Activated CD4-positive, alpha-beta memory T cell treated with anti-CD3 and anti-CD28 coated beads for 36 hours (primary cell): ENCODE measurements at places on chromosomes 2 and 18. TPM values are rescaled to one million over a fixed set of nuclear protein-coding genes. Genes with fewer than 3 reads are reported as not detected.

- DNase-seq = peak; percentile 80
Observed at GRCh38 chr2:9779596-9780264, 63.5 kb upstream of the TAF1B start.

DNA sequence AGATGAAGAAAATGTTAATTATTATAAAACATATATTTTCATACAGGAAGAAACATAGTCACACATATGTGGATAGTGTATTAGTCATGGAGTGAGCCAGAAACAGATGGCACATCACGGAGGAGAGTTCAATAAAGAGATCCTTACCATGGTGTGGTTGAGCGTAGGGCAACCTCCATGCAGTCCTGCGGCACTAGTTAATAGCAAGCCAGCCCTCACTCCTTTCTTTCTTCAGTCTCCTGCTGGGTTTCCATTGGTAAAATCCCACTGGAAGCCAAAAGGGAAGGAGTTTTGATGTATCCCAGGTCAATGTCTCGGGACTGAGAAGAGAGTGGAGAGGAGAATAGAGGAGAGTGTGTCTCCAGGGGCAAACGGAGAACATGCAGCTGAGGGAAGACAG, 328.1 kb downstream of the NR4A2 start:
- DNase-seq = no peak

- no peak for DNase-seq
Observed at GRCh38 chr18:76098674-76099411, 396.2 kb downstream of the ZNF516 start.

DNA sequence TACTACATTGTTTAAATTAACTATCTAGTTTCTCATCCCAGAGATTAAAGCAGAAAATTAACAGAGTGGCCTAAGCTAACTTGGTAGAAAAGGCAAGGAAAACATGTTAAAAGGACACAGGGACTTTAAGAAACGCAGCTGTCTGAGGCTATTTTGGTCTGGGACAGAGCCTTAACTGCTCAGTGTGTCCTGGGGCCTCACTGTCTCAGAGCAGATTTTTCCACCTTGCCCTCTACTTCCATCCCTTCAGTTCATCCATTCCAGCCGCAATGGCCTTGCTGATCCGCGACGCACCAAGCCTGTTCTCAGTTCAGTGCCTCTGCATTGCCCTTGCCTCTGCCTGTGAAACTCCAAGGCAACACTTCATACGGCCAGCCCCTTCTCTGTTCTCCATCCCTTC, 114.9 kb upstream of the OSR1 start:
- no peak for DNase-seq

- no peak for DNase-seq
Observed at GRCh38 chr2:166163775-166164174, 36.0 kb upstream of the SCN1A start.

DNA sequence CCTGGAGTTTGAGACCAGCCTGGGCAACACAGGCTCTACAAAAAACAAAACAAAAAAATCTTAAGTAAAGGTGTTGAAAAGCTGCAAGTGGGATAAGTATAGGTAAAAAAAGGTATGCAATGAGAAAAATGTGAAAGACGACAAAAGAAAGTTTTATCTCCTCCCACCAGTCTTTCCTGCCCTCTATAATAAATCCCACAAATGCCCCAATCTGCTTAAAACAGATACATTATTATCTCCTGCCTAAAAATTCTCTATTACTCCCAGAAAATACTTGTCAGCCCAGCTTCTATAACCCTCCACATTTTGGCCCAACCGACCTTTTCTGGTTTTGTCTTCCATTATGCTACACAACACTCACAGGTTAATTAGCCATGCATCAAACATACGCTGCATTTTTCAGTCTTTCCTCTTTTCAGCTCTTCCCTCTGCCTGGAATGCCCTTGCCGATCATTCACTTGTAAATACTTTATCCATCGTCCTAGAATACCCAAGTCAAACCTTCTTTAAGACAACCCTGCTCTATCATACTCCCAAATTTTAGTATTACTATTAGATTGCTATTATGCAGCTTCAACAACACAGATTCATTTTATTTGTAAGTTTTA, 10.8 kb downstream of the ASXL2 start:
- DNase-seq = no peak

- DNase-seq = peak; percentile 16
Observed at GRCh38 chr2:219112651-219113338, 47.8 kb downstream of the NHEJ1 start.

DNA sequence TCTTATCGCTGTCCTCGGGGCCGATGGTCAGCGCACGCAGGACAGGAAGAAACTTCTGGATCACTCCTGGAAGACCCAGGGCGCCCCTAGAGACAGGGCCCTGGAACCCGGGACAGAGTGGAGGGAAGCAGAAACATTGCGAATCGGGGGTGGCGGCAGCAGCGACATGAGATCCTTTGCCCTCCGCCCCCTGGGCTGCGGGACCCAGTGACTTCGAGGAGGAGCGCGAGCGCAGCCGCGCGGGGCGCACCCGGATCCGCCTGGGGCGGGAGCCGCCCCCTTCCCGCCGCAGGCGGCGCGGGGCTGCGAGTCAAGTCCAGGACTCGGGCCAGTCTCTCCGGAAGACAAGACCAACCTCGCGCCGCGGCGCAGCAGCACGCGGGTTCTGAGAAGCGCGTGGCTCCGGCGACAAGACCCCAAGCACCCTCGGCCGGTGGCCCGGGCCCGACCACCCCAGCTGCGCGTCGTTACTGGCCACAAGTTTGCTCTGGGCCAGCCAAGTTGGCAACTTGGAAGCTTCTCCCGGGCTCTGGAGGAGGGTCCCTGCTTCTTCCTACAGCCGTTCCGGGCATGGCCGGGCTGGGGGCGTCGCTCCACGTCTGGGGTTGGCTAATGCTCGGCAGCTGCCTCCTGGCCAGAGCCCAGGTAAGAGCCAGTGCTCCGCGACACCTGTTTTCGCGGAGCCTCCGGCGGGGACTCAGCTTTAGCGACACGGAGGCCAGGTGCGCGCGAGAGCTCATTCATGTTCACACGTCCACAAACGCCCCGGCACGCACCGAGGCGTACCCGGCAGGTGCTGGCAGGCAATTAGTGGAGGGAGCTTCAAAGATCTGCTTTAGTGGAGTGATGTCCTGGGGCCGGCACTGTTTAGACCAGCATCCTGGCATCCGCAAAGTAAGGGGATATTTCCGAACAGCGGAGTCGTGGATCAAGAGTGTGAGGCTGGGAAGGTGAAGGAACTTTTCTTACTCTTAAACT, at the start of gene PTH2R:
TSS of gene PTH2R (plus strand) at position 319 of the 978 bp plus-strand sequence. CDS start at position 571, 252 bp downstream.
- no peak for DNase-seq

DNA sequence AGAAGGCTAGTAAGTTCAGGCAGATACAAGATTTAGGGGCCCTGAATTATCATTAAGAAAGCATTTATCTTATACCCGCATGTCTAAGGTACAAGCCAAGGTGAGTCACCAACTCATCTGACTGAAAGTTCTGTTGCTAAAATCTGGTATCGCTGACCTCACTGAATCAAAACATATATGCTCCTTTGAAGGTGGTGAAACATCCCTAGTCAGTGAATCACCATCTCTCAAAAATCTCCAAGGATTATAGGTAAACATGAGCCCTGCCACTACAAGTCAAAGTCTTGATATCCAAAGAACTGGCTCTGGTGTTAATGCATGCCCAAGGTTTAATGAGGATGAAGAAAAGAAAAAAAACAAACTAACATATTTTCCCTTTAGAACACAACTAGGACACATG, 43.5 kb downstream of the IRS1 start:
- DNase-seq = no peak

GRCh38 chr2:69914950-69915945, at the start of gene MXD1:
MXD1 (plus strand) TSS chr2:69915109; CDS start chr2:69915331, 222 bp downstream.
- DNase-seq = peak; percentile 31

DNA sequence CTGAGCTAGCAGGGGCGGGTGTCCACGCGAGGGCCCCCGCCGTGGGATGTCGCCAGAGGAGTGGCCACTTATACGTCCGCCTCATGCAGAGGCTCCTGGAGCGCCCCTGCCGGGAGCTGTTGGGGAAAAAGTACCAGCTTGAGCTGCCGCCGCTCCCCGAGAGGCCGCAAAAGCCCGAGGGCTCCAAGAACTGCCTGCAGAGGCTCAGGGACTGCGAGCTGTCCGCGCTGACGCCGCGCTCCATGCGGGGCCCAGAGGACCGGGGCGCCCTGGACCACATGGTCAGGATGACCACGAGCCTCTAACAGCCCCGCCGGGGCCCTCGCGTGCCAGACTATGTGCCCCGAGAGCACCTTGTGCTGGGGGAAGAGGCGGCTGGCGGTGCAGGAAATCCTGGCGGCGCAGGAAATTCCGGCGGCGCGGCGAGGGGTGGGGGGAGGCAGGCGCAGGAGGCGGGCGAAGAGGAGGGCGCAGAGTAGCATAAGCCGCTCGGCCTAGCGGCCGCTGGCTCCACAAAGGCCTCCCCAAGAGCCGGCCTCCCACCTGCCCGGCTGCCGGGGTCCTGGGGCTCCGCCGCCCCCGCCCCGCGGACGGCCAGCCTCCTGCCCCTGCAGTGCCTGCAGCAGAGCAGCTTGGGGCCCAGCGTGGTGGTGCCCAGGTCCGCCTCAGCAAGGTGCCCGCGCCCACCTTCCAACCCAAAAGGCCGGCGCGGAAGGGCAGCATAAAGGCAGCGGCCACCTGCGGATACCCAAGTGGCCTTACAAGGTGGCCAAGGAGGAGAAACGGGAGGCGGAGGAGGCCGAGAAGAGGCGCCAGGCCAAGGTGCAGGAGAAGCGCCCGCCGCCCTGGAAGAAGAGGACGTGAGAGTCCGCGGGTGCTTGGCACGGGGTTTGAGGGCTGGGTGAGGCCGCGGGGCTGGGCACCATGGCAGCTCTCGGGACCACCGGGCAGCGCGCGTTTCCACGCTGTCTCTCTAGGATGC, 42.1 kb upstream of the TRIM43B start:
- DNase-seq = peak; percentile 72

DNA sequence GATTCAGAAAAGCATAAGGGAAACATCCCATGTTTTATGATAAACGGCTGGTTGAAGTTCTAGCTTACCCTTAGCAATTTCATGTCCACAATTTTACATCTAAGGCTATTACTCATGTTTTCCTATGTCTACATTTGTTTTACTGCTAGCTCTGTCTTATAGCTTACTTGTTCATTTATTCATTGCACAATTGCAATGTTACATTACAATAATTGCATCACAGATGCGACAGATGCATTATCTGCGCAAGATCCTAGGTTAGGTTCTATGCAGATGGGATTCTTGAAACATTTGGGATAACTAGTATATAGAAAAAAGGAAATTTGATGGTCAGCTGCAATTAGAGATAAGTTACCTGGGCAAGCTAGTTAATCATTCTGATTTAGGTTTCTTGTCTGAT, 108.4 kb downstream of the ARHGAP28 start:
- DNase-seq = no peak

DNA sequence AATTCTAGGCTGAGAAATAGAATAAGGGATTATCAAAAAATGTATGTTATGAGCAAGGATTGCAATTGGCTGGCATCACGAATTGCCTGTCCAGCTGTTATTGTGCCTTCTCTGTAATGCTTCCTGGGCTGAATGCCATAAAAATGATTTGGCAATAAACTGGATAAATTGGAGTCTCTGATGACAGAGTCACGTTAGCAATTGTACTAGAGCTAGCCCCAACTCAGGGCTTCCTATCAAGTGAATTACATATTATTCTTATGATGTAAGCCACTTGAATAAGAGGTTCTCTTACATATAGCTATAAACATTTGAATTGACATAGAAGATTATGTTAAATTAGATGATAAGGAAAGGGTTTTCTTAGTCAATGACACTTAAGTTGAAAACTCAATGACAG, 607.5 kb upstream of the REG3G start:
- no peak for DNase-seq

Gene CCDC68
- total RNA-seq = not detected

Gene ARHGAP28
- not detected for total RNA-seq

Gene C2orf81
- 2.4 TPM for total RNA-seq
